Aorta (tissue), 5 donors: ENCODE measurements at places on chromosomes 3 and 15.

- DNase-seq: no peak
Observed at GRCh38 chr3:106347350-106347749, 478.5 kb upstream of the CBLB start.

DNA sequence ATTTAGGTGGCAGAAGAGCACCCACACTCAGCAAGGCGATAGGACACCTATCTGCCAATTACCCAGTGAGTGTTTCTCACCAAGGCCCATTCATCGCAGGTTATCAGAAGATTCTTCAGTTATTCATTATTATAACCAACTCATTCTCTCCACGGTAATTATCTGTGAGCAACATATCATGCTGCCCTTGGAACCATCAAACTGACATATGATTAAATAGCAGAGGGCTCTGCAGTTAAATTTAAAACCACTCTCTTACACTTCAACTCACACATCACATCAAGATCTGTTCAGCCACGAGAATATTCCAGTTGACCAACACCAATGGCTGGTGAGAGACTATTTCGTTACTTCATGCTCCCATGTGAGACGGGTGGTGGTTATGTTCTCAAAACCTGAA is 489.3 kb downstream of the ERC2 start:
- no peak for DNase-seq

DNA sequence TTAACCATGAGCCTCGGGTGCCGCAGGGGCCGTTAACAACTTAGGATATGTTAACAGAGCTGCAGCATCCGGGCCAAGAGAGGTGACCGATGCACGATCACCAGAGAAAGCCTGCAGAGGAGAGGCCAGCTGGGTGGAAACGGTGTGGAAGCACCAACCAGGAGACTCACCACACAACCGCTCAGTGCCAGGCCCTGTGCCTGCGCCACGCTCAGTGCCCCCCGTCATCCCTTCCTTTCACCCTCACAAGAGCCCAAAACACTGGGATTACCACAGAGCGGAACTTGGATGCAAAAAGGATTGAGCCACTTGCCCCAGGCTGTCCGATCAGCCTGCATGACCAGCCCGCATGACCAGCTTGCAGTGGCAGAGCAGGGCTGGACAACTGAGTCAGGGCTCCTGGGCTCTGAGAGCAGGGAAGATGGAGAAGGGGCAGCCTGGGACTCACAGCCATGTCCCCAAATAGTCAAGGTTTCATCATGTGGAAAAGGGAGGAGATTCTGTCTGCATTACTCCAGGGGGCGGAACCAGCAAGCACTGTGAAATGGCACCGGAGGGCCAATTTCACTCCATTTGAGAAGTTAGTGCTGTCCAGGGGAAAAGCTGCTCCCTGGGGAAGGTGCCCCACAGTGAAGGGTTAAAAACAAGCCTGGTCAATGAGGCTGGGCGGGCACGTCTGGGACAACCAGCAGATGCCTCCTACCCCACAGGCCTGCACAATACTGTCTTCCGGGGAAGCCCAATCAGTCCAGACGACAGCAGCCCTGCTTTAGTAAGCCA is 156.8 kb downstream of the ATP10A start:
- peak; percentile 51 for DNase-seq

DNA sequence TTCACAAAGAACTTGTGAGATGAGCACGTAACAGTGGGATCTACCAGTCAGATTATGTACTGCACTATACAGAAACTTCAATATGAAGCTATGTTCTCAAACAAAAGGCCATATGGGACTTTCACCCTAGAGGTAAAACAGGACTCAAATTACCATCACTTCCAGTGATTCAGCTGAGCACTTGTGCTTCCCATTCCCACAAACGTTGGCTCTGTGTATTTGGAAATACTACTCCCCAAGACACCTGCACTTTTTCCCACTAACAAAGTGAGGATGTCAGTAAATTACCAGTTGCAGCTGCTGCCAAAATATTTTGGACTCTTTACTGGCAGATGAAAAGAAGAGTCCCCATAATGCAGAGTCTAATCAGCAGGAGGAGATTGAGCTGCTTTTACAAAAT is 1570.1 kb downstream of the SI start:
- DNase-seq: no peak

DNA sequence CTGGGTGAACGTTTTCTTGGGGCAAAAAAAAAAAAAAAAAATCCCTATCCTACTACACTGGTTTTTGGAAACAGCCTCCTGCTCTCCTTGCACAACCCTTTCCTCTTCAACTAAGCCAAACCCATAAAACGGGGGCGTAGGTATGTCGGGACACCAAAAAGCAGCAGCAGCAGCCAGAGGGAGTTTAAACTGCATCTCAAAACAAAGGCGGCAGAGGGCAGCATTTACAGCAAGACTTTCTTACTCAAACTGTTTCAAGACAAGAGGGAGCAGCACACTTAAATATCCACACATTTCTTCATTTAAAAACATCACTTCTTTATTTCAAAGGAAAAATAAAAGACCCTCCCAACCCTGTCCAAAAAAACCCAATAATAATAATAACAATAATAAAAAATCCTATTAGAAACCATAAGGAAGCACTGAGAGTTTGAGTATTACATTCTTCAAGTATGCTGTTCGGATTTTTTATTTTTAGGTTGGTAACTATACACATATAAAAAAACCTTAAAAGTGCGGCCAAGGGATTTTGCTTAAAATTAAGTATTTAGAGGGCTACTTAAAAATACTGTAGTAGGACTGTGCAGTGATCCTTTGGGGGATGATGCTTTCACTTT is 43.9 kb upstream of the PLXND1 start:
- peak; percentile 75 for DNase-seq

DNA sequence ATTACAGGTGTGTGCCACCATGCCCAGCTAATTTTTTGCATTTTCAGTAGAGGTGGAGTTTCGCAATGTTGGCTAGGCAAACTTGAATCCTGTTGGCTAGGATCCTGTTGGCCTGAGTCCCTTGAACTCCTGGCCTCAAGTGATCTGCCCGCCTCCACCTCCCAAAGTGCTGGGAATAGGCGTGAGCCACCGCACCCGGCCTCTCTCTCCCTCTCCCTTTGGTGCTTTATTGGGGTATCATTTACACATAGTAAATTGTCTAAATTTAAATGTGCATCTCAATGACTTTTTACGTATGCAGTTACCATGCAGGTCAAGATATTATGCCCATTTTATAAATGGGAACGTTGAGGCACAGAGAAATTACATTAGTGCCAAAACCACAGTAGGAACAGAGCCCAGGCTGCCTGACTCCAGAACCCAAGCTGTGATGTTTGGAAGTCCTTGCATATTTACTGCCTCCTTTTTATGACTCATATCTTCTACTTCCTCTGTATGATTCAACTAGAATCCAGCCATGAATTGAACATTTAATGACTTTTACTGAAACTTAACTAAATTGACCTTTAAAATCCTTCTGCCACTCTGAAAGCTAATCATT is 34.0 kb upstream of the RPP14 start:
- peak; percentile 71 for DNase-seq

DNA sequence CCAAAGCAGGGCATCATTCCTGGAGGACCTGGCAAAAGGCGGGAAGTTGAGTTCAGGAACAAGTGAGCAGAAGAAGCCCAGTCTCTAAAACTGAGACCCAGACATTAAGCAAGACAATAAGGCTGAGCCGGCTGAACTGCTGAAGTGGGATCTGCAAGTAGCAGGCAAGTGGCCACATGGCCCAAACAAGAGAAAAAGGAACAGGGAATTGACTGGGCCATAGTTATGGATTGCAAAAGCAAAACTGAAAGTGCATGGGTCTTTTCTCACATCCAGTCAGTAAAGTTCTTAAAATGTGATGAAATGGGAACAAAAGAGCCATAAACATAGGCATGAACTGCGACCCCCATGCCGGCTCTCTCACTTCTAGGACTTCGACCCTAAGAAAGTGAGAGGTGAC is 101.2 kb downstream of the SCN11A start:
- no peak for DNase-seq

DNA sequence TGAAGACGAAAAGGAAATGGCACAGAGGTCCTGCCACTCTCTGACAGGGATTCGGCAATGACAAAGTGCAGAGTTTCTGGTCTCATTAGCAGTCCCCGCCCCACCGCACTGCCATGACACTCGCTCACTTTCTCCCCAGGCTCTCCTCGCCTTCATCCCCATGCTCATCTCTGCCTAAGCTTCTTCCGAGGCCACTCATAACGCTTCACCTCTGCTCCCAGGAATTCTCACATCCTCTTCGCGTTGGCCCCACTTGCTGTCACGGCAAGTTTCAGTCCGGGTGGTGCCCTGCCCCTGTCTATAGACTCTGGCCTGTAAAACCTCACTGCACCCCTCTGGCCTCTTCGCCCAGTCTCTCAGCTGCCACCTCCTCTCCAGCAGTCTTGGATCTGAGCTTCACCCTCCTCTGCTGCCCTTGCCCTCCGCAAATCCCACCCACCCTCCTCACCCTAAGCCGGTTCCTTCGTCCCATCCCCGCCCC is 654 bp downstream of the RUBCN start:
- DNase-seq: peak; percentile 75

DNA sequence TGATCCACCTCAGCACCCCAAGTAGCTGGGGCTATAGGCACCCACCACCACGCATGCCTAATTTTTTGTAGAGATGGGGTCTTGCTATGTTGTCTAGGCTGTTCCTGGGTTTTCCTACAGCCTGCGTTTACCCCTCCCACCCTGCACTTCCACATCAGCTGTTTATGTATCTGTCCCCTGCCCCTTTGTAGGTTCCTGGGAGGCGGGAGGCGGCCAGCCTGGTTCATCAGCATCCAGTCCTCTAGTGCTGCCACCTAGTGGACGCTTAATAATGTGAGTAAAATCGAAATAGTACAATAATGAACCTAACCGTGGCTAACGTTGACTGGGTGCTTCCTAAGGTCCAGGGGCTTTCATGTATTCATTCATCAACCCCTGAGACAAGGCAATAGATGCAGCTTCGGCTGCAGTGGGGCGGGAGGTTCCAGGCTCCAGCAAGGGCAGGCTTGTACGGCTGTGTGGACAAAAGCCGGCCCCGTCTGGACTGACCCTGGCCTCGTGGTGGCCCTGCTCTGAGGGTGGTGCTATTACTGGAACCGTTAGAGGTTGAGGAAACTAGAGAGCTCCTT is 1.2 kb upstream of the LCTL start:
- DNase-seq: peak; percentile 74

DNA sequence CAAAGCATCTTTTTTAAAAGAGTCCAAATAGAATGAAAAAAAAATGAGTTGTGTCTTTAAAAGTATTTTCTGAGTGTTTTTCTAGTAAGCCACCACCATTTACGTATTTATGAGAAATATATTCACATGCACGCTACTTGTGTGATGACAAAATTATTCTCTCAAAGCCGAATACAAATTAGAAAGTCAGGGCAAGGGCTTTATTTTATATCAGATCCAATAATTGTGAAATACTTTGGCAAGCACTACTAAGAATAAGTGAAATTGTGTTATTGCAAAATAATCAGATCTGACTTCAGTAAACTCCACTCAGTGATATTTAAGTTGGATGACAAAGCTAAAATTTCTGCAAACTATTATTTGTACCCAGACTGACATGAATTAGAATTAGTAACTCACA is 589.3 kb upstream of the KCNMB2 start:
- no peak for DNase-seq

GRCh38 chr15:42826251-42826890 is 89.4 kb upstream of the CDAN1 start:
- no peak for DNase-seq

DNA sequence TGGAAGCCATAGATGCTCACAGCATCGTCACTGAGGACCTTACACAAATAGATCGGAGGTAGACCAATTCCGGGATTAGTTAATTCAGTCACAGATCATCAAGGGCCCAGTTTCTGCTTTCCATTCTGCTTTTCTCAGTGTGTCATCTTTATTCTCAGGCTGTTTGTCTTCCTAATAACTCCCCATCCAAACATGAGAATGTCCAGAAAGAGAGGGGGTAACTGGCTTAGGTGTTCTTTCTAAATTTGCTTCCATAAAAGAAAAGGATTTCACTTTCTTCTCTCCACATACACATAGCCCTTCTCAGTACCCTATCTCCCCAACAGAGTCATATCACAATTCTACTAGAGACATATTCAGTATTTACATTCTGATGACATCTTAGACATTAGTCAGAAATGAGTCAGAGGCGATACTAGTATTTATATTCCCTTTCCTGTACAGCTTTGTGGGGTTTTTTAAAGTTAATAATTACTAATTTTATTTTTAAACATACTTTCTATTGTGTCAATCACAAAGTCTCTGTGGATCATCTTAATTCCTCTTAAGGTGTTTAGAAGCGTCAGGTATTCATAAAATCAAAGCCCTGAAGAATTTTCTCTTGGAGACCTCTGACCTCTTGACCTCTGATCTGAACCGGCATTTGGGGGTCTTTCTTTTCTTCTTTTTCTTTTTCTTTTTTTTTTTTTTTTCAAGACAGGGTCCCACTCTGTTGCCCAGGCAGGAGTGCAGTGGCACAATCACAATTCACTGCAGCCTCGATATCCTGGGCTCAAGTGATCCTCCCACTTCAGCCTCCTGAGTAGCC is 24.3 kb upstream of the IL12A start:
- DNase-seq: no peak

DNA sequence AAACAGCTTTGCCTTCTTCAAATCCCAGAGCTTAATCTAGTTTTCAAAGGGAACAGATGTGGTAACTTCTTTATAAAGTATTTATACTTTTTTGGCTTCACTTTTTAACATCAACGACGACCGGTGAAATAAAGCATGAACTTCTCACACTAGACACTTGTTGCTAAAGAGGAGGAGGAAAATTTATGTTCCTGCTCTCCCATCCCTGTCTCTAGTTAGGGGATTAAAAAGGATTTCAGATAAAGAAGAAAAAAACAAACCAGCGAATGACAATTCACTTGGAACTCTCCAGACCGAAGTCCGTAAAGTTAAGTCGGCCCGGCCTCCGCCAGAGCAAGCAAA is 672 bp downstream of the NEDD4 start:
- no peak for DNase-seq

DNA sequence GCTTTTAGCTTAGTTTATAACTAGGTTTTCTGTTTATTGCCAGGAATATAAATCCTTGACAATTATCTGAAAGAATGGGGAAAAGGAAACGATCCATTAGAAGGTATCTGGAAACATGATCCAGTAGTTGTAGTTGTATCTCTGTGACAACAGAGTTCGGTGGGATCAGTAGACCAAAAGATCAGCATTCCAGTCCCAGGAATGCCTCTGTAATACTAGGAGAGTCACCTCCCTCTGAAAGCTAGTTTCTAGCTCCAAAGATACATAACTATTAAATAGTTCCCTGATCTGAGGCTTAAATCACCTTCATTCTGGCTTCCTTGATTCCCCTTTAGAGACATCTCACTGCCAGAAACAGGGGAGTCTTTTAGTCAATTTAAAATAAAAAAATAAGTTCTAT is 34.1 kb downstream of the MB21D2 start:
- no peak for DNase-seq

- no peak for DNase-seq
Observed at GRCh38 chr15:61951949-61952348, 108.3 kb downstream of the VPS13C start.

DNA sequence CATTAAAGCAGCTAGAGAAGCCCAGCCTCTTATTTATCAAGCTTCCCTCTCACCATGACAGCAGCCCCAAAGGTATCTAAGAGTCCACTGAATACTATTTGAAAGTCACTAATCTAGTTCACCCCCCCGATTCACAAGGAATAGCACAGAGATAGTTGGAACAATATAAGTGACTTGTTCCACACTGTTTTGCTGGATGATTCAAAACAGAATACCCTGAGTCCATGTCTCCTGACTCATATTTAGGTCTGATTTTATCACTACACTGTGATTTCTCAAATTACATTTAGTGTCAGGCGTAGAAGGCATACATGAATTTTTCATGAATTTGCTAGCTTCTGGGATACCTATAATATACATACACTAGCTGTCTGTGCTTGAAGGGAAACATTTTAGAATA is 18.7 kb upstream of the EOGT start:
- no peak for DNase-seq
